ENCODE measurements at places on chromosomes 4 and X.

DNA sequence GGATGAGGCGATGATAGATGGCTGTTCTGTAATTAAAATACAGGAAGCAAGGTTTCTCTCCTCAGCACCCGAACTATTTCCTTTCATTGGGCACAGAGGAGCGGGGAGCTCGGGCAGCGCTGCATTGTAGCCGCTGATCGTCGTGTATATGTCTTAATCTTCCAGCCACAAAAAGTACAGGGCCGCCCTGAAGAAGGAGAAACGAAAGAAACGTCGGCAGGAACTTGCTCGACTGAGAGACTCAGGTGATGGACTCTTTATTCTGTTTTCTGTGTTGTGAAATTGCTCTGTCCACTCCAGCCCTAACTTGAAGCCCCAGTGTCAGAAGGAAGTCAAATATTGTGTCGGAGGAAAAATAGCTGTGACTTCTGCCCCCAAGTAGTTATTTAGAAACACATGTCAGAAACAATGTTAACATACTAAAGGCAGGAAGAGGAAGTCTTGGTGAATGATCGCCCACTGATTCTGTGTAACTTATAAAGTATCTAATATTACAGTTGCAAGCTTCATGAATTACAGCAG lies 546 bp downstream of the ZRSR2 start:
- DNase-seq: no peak

DNA sequence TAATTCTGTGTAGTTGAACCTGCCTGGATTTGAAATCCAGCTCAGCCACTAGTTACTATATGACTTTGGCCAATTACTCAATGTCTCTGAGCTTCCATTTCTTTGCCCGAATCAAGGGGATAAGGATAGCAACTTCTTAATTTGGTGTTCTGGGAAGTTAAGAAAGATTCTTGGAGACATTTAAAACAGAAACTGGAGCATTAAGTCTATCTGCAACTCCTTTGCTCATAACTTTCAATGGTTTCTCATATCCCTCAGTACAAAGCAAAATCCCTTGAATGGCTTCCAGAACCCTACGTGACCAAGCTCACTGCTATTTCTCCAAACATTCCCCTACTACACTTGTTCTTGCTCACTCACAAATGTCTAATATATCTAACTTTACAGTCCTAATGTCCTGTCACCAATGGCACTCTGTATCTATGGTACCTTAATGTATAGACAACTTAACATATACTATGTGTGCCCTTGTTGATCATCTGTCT lies 849.1 kb upstream of the SLIT2 start:
- no peak for DNase-seq

DNA sequence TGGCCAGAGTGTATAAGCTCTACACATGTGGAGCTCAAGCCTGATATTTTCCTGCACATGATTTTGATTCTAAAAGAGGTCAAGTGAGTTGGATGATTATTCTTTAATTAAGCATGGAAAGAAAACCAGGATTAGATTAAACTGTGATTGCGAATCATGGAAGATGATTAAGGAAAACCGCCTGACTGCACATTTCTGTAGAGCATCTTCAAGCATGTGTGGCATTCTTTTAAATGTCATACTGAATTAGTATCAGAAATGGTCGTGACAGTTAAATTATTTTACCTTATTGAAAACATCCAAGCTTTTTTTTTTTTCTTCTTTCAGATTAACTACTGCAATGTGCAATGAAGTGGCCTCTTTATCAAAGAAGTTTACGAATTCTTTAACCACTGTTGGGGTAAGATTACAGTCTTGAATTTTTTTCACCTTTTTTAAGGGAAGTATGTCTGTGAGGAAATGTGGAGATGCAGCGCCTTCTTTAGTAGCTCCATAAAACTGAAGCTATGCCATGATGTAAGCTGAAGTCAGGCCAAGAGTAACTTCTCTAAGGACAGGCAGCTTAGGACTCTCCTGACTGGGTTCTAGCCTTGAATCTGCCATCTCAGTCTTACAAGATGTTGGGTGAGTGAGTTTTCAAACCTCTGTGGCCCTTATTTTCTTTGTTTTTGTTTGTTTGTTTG lies 67.9 kb downstream of the FAM114A1 start:
- peak; percentile 32 for DNase-seq

- no peak for DNase-seq
Observed at GRCh38 chr4:152218576-152218975, 317.3 kb downstream of the FBXW7 start.

GRCh38 chrX:85052636-85053343 lies 49.1 kb downstream of the APOOL start:
- DNase-seq: peak; percentile 41

GRCh38 chrX:143095321-143095720 lies 69.6 kb downstream of the SPANXN4 start:
- no peak for DNase-seq

DNA sequence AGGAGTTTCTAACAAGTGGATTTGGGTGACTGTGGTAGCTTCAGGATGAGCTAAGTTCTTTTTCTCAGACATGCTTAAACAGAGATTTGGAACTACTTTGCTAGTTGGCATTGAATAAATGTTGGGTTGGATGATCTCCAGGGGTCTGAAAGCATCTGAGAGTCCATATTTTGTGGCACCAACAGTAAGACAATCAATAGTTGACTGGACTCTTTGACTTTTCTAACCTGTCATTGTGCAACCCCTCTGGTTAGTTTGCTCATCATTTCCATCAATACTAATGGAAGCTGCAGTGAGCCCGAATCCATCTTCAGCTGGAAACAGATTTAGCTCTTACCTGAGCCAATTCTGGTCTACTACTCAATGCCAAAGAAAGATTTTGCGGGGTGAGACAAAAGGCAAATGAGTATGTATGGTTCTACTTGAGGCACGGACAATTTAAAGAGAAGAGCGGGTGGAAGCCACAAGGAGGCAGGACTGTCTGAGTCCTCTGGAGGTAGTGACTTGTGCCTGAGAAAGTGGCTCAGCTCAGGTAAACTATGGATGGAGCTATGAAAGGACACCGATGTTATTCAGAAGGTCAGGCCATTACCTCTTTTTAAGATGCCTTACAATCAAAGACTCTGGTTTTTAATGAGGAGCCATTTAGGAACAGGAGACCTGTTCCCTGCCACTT lies 118.7 kb downstream of the MID1IP1 start:
- DNase-seq: no peak

- DNase-seq: no peak
Observed at GRCh38 chr4:2353222-2354107, 65.0 kb downstream of the ZFYVE28 start.

GRCh38 chrX:68421636-68422035 lies 11.7 kb downstream of the OPHN1 start:
- DNase-seq: no peak

GRCh38 chr4:6889736-6890324 lies 19.8 kb upstream of the TBC1D14 start:
- no peak for DNase-seq

- no peak for DNase-seq
Observed at GRCh38 chr4:169618286-169618685, 2.1 kb upstream of the CLCN3 start.

DNA sequence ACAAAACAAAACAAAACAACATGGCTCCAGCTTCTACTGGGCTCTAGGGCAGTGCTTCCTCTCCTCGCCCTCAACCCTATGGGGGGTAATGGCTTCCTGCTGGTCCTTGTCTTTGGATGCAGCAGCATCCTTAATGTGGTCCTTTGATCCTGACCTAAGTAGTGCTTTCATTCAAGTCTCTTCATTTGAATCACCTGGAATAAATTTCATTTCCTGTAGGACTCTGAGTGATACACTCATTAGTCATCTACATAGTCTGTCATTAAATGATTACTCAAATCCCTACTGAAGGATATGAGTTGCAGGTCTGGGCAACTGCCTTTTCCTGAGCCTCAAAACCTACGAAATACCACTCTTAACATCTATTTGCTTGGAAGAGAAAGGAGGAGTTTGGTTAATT lies 54.5 kb downstream of the RHOH start:
- no peak for DNase-seq

GRCh38 chrX:136205882-136206380 lies 45.3 kb downstream of the MAP7D3 start:
- no peak for DNase-seq

GRCh38 chr4:1542516-1543320 lies 136.5 kb upstream of the NKX1-1 start:
- DNase-seq: no peak

DNA sequence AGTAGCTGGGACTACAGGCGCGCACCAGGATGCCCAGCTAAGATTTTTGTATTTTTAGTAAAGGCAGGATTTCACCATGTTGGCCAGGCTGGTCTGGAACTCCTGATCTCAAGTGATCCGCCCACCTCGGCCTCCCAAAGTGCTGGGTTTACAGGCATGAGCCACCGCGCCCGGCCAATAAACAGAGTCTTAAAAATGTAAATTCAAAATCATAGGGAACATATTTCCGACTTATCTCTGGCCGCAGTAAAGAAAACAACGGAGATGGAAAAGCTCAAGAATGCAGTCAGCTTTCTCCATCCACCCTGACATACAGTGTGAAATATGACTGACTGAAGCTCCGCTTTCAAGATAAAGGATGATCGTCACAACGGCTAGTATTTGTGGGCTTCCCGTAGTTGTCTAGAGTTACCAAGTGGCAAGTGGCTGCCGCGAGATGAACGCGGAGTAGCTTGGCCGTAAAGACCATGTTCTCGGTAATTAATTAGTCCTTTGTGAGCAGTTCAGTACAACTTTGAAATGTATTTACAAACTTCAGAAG lies 495.1 kb upstream of the FAT1 start:
- no peak for DNase-seq

GRCh38 chrX:135914404-135914803 lies 20.9 kb downstream of the SAGE1 start:
- no peak for DNase-seq

DNA sequence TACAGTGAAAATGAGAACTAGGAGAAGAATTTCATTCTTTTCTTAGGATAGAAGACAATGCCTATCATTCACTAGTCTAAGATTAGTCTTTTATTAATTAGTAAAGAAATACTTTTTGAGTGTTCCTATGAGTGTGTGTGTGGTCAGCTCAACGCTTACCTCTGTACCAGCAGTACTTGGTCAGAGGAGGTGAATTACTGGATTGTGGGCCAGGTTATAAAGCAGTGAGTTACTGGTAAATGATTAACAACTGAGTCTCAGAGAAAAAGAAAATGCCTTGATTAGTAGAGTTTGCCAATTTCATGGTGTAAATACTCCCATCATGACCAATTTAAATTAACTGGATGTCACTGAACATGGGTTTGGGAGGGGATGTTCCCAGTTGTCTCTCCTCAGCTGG lies 444.6 kb downstream of the STIM2 start:
- no peak for DNase-seq

GRCh38 chr4:22072726-22073125 lies 124.2 kb upstream of the KCNIP4 start:
- no peak for DNase-seq

DNA sequence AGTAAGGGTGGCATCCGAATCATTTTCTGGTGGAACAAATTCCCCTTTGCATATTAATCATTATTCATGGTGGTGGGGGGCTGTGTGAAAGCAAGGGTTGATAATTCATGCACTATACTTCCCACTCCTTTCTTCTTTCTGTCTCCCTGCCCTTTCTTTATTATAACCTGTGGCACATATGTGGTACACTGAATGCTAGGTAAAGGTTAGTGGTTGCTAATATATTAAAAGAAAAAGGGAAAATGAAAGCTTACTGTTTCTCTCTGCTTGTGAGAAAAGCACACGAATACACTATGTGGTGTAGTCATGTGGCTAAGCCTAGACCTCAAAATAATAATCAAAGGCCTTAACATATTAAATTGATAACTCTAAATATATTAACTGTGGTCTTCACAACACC lies 178.4 kb upstream of the RPS6KA3 start:
- DNase-seq: no peak

- DNase-seq: peak; percentile 81
Observed at GRCh38 chrX:23779025-23779424, 3.9 kb upstream of the SAT1 start.

- DNase-seq: no peak
Observed at GRCh38 chrX:88397551-88397950, 349.5 kb upstream of the CPXCR1 start.

DNA sequence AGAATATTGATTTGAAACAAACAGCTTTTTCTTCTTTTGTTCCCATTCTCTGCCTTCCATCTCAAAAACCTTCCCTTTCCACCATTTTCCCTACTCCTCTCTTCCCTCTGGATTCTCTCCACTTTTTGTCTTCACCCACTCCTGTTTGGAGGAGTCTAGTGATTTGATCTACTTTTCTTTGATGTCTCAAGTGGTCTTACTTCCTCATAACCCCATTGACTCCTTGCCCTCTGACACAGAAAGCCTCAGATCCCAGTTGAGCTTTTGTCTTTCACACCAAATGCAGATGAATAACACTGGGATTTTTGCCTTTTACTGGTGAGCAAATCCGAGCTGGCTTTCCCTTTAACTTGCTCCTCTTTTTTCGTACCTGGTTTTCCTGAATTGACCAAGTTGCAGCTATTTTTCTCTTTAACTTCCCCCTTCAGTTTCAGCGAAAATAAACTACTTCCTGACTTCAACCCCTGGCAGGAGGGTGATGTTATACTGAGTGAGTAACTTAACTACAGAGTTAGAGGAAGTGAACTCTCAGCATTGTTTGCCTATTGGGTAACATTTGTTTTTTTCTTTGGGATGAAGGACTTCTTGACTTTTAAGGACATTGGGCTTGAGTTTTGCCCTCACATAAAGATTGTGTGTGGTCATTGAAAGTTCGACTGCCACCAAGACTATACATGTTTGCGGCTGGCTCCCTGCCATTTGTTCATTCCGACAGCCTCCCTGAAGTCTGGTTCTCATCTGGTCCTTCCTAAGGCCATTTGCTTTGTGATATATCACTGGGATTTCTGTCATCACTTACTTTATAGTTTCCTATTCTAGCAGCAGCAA lies 392.8 kb upstream of the NR3C2 start:
- no peak for DNase-seq

- DNase-seq: no peak
Observed at GRCh38 chrX:63363788-63364187, 12.7 kb upstream of the SPIN4 start.

- no peak for DNase-seq
Observed at GRCh38 chr4:56874923-56875322, 32.8 kb upstream of the REST start.

DNA sequence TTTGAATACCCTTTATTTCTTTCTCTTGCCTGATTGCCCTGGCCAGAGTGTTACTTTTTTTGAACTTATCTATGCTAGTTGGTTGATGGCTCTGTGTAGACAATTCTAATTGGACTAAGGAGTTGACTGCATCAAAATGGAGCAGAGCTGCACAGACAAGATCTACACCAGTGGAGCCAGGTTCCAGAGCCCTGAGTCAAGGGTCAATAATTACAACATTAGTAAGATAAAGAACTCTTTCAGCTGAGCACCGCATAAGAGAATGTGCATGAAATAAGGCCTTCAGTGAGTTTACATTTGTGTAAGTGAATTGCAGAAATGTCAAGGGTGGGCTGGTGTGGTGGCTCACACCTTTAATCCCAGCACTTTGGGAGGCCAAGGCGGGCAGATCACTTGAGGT lies 599.7 kb upstream of the TENM3 start:
- DNase-seq: no peak

GRCh38 chrX:30196322-30196721 lies 19.0 kb upstream of the MAGEB2 start:
- no peak for DNase-seq

DNA sequence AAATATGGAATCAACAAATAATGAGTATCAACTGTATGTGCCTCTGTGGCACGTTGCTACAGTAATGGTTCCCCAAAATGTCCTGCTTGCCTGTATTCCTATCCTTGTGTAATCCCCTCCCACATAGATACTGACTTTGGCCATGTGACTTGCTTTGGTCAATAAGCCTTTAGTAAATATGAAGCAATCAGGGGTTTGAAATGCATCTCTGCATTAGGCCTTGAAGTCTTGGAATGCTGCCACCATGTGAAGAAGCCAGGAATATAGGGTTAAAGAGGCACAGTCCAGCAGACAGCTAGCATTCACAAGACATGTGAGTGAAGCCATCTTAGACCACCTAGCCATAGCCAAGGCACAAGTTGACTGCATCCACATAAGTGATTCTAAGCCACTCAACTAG lies 190.9 kb downstream of the GABRB1 start:
- DNase-seq: no peak
